ENCODE measurements at places on chromosomes 12 and 14.

GRCh38 chr12:105076098-105076497, 8.2 kb downstream of the ALDH1L2 start:
- no peak for DNase-seq

- no peak for DNase-seq
Measured at GRCh38 chr12:12992418-12993130, 7.5 kb downstream of the HEBP1 start.

DNA sequence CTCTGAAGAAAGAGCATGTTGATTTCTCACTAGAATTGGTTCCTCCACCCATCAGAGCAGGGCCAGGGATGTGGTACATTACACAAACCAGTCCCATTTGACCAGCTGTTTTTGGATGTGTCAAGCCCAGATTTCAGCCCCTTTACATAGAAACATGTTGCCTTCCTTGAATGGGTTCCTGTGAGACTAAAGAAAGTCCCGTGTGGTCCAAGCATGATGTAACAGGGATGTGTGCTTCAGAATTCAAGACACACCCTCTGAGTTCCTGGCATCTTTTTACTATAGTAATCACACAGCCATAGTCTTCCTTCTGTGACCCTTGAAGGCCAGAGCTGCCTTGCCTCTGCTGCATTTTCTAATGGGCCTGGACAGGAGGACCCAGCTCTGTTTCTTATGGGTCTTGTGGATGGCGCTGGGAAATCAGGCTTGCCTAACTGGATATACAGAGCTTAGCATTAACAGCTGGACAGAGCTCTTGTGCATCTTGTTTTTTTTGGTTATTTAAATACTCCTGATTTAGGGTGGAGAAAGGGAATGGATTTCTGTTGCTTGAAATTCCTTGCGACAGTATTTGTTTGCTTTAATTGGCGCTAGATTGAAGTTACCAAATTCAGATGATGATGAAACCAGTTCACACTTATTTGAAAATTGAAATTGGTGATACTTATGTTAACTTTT, 341.0 kb downstream of the ZFP36L1 start:
- DNase-seq: no peak

DNA sequence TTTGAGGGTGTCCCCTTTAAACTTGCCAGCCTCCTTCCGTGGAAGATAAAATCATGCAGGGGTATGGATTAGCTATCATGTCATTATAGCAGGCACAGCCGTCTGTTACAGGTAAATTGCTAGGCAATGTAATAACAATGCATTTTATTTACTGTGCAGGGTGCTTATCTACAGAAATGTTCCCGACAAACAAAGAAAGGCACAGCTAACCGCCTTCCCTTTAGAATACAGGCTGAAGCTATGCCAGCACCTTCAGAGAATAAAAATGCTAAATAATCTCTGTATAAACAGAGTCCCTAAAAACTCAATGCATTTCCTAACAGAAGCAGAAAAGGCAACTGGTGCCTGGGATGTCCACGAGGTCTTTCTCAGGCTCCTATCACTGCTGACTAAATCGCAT, 239.2 kb downstream of the SPTSSA start:
- no peak for DNase-seq

GRCh38 chr14:74400919-74401503, 25.0 kb downstream of the SYNDIG1L start:
- DNase-seq: no peak

GRCh38 chr14:52146504-52146903, 77.6 kb upstream of the NID2 start:
- no peak for DNase-seq

GRCh38 chr12:49146406-49146805, 15.2 kb upstream of the TUBA1B start:
- DNase-seq: no peak

DNA sequence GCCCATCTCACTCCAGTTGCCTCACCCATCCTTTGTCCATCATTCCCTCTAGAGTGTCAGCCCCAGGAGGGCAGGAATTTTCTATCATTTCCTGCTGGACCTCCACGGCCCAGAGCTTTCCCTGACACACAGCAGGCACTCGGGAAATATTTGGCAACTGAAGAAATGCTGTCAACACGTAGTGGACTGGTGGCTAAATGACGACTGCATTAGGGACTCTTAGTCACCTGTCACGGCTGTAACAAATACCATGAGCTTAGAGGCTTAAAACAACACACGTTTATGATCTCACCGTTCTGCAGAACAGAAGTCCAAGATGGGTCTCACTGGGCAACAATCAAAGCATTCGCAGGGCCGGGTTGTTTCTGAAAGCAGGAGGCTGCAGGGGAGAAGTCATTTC, 91.3 kb downstream of the PHETA1 start:
- no peak for DNase-seq

- DNase-seq: no peak
Measured at GRCh38 chr12:109758426-109759420, 45.1 kb downstream of the FAM222A start.

DNA sequence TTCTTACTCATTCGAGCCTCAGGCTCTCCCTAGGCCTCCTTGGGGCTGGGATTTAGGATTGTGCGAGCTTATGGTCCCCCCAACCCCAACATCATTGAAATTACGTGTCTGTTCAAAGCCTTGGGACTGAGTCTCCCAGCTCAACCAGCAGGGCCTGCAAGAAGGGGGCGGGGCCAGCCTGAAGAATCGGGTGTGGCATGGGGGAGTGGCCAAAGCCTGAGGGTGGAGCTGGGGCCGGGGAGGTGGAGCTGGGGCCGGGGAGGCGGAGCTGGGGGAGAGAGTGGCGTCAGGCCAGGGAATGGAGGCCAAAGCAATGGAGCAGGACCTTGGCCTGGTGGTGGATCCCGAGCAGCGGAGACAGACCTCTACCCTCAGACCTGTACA, 24.3 kb upstream of the HSPB8 start:
- DNase-seq: no peak

GRCh38 chr12:94070520-94070919, 77.9 kb upstream of the PLXNC1 start:
- no peak for DNase-seq

DNA sequence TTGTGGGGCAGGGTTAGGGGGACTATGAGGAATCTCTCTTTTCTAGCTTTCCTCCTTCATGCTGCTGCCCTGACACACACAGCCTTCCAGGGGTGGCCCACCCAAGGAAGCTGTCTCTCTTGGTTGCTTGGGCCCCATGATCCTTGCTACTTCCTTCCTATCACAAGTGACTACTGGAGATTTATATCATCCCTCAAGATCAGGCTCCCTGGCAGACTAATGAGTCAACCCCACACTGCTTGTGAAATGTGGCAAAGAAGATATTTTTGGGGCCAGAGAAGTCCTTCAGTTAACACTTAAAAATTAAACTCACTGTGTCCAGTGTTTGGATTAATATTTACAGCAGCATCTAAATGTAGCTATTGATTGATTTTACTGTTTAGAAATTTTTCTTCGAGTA, 1.5 kb downstream of the OR4E1 start:
- no peak for DNase-seq

DNA sequence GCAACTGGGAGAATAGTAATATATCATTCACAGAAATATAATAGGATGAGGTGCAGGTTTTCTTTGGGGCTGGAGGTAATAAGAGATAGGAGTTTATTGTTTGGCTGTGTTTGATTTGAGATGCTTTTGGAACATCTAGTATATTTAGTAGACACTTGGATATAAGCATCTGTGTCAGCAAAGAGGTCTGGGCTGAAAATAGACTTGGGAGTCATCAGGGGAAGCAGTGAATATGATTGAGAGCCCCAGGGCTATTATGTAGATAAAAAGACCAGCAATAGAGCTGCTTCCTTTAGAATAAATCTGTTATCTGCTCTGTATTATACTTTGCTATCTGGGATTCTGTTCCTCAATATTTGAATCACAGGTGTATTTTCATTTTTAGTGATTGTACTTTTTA, 36.6 kb downstream of the SPATA7 start:
- DNase-seq: no peak

DNA sequence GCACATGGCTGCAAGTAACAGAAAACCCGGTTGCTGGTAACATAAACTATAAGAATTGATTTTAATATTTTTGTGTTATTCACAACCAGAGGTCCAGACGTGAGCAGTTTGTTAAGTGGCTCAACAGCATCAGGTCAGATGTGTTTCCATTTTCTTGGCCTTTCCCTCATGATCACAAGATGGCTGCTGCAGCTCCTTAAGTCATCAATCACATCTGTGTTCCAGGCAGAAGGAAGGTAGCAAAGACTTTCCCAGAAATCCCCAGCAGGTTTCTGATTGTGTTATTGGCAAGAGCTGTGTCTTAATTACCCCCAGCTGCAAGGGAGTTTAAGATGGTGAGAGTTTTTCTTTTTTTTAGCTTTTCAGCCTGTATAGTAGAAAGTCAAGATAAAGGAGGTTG, 40.4 kb upstream of the MYL2 start:
- no peak for DNase-seq

GRCh38 chr14:76595266-76595665, 166.0 kb upstream of the VASH1 start:
- DNase-seq: no peak

DNA sequence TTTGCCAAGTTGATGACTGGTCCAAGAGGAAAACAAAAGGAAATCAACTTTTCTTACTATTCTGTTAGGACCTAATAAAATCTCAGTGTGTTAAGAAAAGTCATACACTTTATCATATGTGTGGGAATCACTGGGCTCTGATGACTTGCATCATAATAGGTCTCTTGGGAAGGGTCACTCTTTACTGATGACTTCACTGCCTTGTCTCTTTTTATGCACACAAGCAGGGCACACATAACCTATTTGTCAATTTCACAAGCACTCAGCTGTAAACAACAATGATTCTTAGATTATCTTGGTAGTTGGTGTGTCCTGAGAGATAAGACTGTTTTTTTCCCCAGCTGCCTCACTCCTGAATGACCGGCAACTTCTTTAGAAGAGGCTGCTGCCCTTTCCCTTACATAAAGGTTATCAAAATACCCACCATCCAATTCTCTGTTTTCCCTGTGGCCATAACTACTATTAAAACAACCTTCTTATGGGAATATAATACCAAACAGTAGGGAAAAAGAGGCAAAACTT, 50.9 kb upstream of the INSM2 start:
- DNase-seq: no peak

DNA sequence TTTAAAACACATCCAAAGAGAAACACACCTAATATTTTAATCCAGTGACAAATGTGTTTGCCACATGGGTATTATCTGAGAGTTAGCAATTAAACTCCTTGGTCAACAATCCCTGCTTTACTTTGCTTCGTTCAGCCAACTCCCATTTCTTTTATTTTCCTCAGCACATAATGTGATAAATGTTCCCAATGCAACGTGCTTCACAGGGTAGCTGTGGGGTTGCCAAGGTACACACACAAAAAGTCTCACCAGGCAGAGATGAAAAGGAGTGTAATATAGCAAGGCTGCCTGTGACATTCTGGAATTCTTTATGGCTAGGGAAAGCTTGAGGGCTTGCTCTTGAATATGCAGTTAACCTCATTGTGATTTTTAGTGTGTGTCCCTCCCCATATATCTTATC, 208.0 kb upstream of the DIO2 start:
- DNase-seq: no peak

DNA sequence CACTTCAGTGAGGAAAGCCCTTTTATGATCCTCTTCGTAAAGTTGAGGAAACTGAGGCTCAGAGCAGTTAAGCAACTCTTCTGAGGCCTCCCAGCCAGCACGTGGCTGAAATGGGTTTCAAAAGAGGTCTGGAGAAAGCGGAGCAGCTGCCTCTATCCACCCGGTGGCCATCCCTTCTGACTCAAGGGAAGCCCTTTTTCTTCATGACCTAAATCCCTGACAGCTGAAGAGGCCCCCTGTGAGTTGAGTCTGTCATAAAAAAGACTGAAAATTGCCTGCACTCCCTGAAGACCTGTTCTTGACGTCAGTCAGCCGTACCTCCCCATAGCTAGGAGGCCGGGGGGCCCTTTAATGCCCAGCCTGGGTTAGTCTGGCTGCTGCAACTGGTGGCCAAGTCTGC, 10.7 kb downstream of the CMKLR1 start:
- DNase-seq: no peak

DNA sequence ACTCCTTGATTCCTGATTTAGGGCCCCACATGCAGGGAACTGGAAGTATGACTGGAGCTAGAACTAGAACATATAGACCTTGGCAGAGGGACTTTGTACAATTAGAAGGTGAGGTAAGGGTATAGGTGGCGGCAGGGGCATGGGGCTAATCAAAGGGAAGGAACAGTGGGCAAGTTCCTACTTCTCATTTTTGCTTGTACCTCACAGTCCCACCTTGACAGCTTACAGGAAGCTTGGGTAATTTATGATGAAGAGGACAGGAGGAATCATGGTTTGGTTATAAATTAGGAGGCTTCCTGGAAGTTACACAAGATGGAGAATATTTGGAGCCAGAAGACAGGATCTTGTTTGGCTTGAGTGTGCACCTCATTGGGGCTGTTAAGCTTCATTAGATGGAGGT, 33.4 kb downstream of the SUSD6 start:
- no peak for DNase-seq

DNA sequence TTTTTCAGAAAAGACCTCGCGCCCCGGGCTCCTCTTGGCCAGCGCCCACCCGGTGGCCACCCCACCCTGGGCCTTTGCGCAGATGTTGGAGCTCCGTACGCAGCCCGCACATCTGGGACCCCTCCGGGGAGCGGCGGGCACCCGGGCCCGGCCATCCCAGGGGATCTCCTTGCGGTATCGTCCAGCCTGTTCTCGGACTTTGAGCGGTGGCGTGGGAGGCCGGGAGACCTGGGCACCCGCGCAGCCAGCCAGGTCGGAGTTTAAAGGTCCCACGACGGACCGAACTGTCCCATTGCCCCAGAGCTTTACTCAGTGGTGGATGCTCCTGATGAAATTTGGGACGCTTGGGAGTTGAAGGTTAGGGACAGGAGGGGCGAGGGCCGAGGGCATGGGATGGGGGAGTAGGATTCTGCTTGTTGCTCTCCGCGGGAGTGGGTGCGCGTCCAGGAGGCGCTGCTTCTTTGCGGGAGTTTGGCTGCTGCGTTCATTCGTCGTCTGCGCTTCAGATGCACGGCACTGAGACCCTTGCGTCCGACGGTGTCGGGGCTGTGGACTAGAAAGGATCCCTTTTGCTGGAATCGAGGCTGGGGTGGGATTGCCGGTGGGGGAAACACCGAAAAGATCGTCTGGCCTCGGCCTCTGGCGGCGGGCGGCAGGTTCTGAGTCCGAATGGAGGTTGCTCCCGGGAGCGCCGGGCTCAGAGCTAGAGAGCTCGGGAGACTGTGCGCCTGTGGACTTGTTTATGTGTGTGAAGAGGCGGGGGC, 1.4 kb downstream of the NTF3 start:
- no peak for DNase-seq

GRCh38 chr14:86179980-86180379, 650.0 kb downstream of the FLRT2 start:
- DNase-seq: no peak

GRCh38 chr14:104964546-104964945, 13.6 kb downstream of the AHNAK2 start:
- no peak for DNase-seq

DNA sequence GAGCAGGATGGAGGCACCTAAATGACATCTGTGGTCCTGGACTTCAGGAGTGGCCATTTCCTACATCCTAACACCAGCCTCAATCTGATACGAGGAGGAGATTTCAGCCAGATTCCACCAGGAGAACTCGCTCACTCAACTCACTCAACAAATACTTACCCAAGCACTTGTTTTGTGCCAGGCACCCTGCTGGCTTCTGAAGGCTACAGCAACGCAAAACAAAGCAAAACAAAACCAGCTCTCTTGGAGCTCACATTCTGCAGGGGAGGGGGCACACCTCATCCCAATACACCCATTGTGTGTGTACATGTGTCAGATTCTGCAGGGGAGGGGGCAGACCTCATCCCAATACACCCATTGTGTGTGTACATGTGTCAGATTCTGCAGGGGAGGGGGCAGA, 144.8 kb downstream of the PIWIL1 start:
- DNase-seq: no peak

- no peak for DNase-seq
Measured at GRCh38 chr12:96457191-96457930, 32.0 kb upstream of the CFAP54 start.

GRCh38 chr12:95966287-95966870, 23.2 kb downstream of the AMDHD1 start:
- DNase-seq: no peak

All from stimulated activated CD8-positive, alpha-beta memory T cell treated with anti-CD3 and anti-CD28 coated beads, Interleukin-2, amount 100 ng/mL, for 1 hour (primary cell).